ENCODE measurements at places on chromosomes 12 and 14. TPM values are rescaled to one million over a fixed set of nuclear protein-coding genes. Genes with fewer than 3 reads are reported as not detected.

RNASE3 gene
- total RNA-seq: not detected

DENND5B gene
- 21.4 TPM for total RNA-seq

DACT1 gene
- total RNA-seq: 9.6 TPM

CPNE6 gene
- not detected for total RNA-seq

VWF gene
- total RNA-seq: 69.6 TPM

NOVA1 gene
- 2.6 TPM for total RNA-seq

LGMN gene
- 11.6 TPM for total RNA-seq

MUCL1 gene
- total RNA-seq: not detected

DNA sequence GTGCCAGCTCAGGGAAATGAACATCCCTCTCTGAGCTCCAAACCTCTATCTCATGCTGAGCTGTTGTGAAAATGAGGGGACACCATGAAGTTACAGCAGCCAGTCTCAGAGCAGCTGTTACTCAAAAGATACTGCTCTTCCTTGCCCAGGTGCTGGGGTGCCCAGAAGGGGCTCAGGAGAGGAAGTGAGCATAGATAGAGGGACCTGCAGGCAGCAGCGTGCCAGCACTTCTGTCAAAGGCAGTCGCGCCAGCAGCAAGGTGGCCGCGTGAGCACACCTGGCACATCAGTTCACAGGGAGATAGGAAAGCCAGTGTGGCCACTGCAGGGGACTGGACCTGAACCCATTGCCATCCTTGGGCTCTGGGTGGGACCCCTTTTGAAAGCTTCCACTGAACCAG, 27.8 kb downstream of the C14orf132 start:
- H3K27me3 ChIP-seq: peaks cover 5% of the 10 kb centered on the region
- DNase-seq: no peak
- no peaks in the 10 kb centered on the region for H3K36me3 ChIP-seq
- H3K4me1 ChIP-seq: no peaks in the 10 kb centered on the region
- no peak overlapping the region for H3K4me3 ChIP-seq

GRCh38 chr12:116187151-116187511, 90.4 kb downstream of the MED13L start:
- no peak overlapping the region for H3K4me3 ChIP-seq
- no peak for DNase-seq
- peaks cover 84% of the 10 kb centered on the region for H3K4me1 ChIP-seq
- H3K27me3 ChIP-seq: no peaks in the 10 kb centered on the region
- no peaks in the 10 kb centered on the region for H3K36me3 ChIP-seq

- H3K4me3 ChIP-seq: no peak overlapping the region
- H3K36me3 ChIP-seq: no peaks in the 10 kb centered on the region
- DNase-seq: peak; percentile 68
- H3K27me3 ChIP-seq: no peaks in the 10 kb centered on the region
Measured at GRCh38 chr12:6183689-6184428, 16.3 kb upstream of the CD9 start.

GRCh38 chr12:3017281-3017680, 58.1 kb downstream of the TEAD4 start:
- no peaks in the 10 kb centered on the region for H3K27me3 ChIP-seq
- no peak for DNase-seq
- peaks cover 21% of the 10 kb centered on the region for H3K36me3 ChIP-seq
- no peak overlapping the region for H3K4me3 ChIP-seq
- H3K27ac ChIP-seq: no peak overlapping the region

- no peaks in the 10 kb centered on the region for H3K27me3 ChIP-seq
- no peak overlapping the region for H3K27ac ChIP-seq
- no peaks in the 10 kb centered on the region for H3K4me1 ChIP-seq
- H3K4me3 ChIP-seq: no peak overlapping the region
Measured at GRCh38 chr12:14187002-14187401, 178.5 kb upstream of the ATF7IP start.

- no peaks in the 10 kb centered on the region for H3K36me3 ChIP-seq
- no peak overlapping the region for H3K4me3 ChIP-seq
- H3K27ac ChIP-seq: no peak overlapping the region
- no peaks in the 10 kb centered on the region for H3K4me1 ChIP-seq
- H3K27me3 ChIP-seq: no peaks in the 10 kb centered on the region
Measured at GRCh38 chr14:82009993-82010392, 476.3 kb upstream of the SEL1L start.

GRCh38 chr12:89621521-89621920, 87.1 kb downstream of the ATP2B1 start:
- H3K36me3 ChIP-seq: peaks cover 44% of the 10 kb centered on the region
- H3K4me3 ChIP-seq: no peak overlapping the region
- no peak overlapping the region for H3K27ac ChIP-seq
- H3K4me1 ChIP-seq: no peaks in the 10 kb centered on the region
- DNase-seq: no peak

GRCh38 chr12:11719678-11720099, 70.2 kb downstream of the ETV6 start:
- no peak for DNase-seq
- H3K4me1 ChIP-seq: peaks cover 76% of the 10 kb centered on the region
- H3K27me3 ChIP-seq: no peaks in the 10 kb centered on the region
- H3K4me3 ChIP-seq: no peak overlapping the region
- peak overlapping the region; percentile 74 for H3K27ac ChIP-seq
- no peaks in the 10 kb centered on the region for H3K36me3 ChIP-seq

GRCh38 chr12:7373226-7373625, 69.4 kb downstream of the ACSM4 start:
- no peak overlapping the region for H3K4me3 ChIP-seq
- no peaks in the 10 kb centered on the region for H3K4me1 ChIP-seq
- H3K27me3 ChIP-seq: no peaks in the 10 kb centered on the region
- DNase-seq: no peak

DNA sequence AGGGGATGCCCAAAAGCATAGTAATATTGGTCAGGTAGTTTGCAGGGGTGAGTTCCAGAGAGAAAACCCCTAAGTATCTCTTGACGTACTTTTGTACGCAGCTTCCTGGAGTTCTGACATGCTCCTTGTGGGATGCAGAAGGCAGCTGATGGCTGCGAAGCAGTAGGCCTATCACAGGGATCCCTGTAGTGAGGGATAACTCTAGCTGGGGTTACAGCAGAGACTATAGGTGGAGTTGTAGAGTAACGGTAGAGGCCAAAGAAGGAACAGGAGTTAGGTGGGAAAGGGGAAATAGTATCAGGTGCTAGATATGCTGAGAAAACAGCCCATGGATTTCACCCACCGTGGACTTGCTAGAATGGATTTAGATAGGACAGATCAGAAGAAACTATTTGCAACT, 37.3 kb downstream of the MGST1 start:
- no peaks in the 10 kb centered on the region for H3K36me3 ChIP-seq
- no peaks in the 10 kb centered on the region for H3K27me3 ChIP-seq
- no peak overlapping the region for H3K4me3 ChIP-seq
- no peak overlapping the region for H3K27ac ChIP-seq
- H3K4me1 ChIP-seq: no peaks in the 10 kb centered on the region
- no peak for DNase-seq

- no peak overlapping the region for H3K27ac ChIP-seq
- H3K36me3 ChIP-seq: no peaks in the 10 kb centered on the region
- no peaks in the 10 kb centered on the region for H3K27me3 ChIP-seq
- no peak overlapping the region for H3K4me3 ChIP-seq
- H3K4me1 ChIP-seq: no peaks in the 10 kb centered on the region
- DNase-seq: no peak
Measured at GRCh38 chr12:18153826-18154225, 63.8 kb upstream of the RERGL start.

DNA sequence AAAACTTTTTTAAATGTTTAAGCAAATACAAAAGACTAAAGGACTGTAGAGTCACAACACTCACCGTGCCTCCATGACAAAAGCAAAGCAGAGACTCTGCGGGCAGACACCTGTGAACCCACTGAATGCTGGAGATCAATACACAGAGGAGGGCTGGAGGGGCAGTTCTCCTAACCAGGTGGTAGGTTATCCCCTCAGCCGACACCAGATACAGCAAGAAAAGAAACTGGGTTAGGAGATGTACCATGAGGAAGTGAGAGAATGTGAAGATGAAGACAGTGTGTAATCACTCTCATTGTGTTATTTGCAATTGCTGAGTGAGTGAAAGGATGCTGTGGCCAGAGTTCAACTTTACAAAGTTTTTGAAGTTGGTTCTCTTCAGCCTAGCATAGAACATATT, 480.3 kb downstream of the BCL11B start:
- DNase-seq: no peak
- H3K36me3 ChIP-seq: no peaks in the 10 kb centered on the region
- no peaks in the 10 kb centered on the region for H3K27me3 ChIP-seq
- no peaks in the 10 kb centered on the region for H3K4me1 ChIP-seq
- no peak overlapping the region for H3K27ac ChIP-seq

DNA sequence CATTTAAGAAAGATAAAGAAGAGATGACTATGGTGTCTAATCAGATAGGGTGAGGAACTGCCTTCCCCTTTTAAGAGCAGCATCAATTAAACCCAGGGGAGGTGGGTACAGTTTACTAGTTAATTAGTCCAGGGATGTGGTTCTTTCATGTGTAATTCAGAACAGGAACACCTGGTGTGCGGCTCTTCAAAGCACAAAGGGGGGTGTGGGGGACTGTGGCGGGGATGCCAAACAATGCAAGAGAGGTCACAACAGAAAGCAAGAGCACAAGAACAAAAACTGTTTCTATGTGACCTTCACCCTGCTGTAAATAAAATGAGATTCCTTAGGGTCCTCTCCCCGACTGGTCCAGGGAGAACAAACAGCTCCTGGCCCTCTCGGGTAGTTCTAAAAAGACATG, 183.9 kb upstream of the SOX5 start:
- no peaks in the 10 kb centered on the region for H3K27me3 ChIP-seq
- DNase-seq: no peak
- no peak overlapping the region for H3K4me3 ChIP-seq

GRCh38 chr12:112161711-112162110, 36.4 kb downstream of the TRAFD1 start:
- H3K4me3 ChIP-seq: no peak overlapping the region
- peaks cover 85% of the 10 kb centered on the region for H3K36me3 ChIP-seq
- no peak overlapping the region for H3K27ac ChIP-seq
- H3K27me3 ChIP-seq: no peaks in the 10 kb centered on the region

- H3K4me3 ChIP-seq: no peak within 1 kb of the TSS
- no peaks in the 10 kb centered on the region for H3K36me3 ChIP-seq
- no peaks in the 10 kb centered on the region for H3K4me1 ChIP-seq
- no peak for DNase-seq
- H3K27ac ChIP-seq: no peak within 1 kb of the TSS
- no peaks in the 10 kb centered on the region for H3K27me3 ChIP-seq
Measured at GRCh38 chr14:20228681-20229080, at the start of gene OR11H7. Gene OR11H7 (plus strand): TSS chr14:20228981.

DNA sequence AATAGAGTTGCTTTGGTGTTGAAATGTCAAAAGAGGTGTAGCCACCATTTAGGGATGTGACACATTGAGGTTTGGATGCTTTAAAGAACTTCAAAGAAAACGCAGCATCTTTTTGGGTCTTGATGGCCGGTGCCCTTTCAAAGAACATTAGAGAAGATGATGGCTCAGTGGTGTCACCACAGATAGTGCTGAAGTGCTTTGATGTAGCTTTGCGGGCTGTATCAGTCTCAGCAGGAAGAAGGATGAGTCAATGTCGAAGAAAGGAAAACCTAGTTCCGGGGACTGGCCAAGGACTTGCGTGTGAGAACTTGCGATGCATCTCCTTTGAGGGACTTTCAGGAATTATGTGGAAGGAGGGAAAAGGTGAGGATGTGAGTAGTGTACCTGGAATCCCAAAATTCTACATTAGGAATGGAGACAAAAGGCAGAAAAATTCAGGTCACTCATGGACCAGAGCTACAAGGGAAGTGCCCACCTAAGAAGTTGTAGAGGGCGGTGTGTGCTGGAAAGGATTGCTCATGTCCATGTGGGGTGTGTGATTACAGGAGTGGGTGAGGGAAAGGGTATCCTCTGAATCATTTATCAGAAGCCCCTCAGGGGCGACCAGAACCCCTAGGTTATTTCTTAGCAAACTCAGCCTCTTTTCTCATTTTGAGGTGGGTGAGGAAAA, 39.7 kb upstream of the GZMB start:
- H3K27ac ChIP-seq: peak overlapping the region; percentile 45
- peaks cover 3% of the 10 kb centered on the region for H3K4me1 ChIP-seq
- no peaks in the 10 kb centered on the region for H3K36me3 ChIP-seq
- no peaks in the 10 kb centered on the region for H3K27me3 ChIP-seq

DNA sequence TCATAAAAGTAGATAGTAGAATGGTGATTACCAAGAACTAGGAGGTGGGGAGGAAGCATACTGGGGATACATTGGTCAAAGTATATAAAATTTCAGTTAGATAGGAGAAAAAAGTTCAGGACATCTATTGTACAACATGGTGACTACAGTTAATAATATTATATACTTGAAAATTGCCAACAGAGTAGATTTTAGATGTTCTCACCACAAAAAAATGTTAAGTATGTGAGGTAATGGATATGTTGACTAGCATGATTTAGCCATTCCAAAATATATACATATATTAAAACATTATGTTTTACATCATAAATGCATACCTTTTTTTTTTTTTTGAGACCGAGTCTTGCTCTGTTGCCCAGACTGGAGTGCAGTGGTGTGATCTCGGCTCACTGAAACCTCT, 31.0 kb downstream of the TMEM116 start:
- no peak for DNase-seq
- H3K4me3 ChIP-seq: no peak overlapping the region
- H3K4me1 ChIP-seq: no peaks in the 10 kb centered on the region
- no peaks in the 10 kb centered on the region for H3K36me3 ChIP-seq
- H3K27me3 ChIP-seq: no peaks in the 10 kb centered on the region

DNA sequence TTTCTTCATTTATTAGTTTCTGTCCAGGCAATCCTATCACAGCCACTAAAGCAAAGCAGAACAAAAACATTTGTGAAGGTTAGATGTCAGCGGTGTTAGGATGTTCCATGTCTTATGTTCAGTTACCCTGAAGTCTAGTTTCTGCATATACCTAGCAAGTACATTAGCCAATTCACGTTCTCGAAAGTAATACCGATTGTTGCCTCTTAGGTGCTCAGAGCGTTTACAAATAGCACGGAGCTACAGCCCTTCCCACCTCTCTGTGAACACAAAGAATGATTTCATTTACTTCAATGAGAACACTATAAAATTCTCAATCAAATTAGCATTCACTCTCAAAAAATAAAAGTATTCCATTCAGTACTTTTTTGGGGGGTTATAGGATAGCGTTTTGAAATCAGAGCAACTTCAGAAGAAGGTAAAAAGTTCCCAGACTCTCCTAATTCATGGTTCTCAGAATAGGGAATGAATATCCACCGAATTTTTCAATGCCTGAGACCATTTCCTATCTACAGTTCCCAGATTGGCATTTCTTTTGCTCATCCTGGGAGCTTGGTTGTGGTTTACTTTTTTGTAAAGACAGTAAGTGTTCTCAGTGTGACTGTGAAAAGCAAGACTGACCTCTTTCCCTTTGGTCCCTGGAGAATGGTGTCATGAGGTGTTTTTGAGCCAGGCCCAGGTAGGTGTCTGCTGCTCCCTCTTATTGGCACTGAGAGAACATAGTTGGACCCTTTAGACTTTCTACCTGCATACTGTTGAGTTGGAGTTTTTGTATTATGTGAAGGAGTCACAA, 488.0 kb upstream of the RGS6 start:
- H3K4me1 ChIP-seq: peaks cover under 1% of the 10 kb centered on the region
- no peak overlapping the region for H3K27ac ChIP-seq
- no peaks in the 10 kb centered on the region for H3K36me3 ChIP-seq
- no peak overlapping the region for H3K4me3 ChIP-seq
- no peaks in the 10 kb centered on the region for H3K27me3 ChIP-seq
- no peak for DNase-seq

All from stomach (tissue), 19 donors.